ENCODE measurements at places on chromosomes 1 and 21. TPM values are rescaled to one million over a fixed set of nuclear protein-coding genes. Genes with fewer than 3 reads are reported as not detected.

GRCh38 chr1:98849969-98850636 lies 154.6 kb downstream of the PLPPR5 start:
- no peak for DNase-seq

DNA sequence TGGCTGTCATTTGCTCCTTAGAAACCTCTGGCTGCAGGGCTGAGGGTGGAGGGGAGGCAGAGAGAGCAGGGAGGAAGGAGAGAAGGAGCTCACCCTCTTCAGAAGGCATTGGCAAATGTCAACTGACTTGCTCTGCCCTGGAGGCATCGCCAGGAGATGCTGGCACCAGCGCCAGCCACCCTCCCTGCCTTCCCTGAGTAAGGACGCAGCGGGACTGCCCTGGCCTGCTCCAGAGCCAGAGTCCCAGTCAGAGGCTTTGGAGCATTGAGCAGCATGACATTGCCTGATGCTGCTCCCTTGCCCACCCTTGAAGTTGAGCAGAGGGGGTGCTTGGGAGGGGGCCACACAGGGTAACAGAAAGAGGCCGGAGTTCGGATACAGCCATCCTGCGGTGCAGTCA lies 62.3 kb downstream of the DISP3 start:
- DNase-seq, result no peak

- no peak for DNase-seq
Measured at GRCh38 chr1:119884711-119885110, 11.6 kb downstream of the ADAM30 start.

DNA sequence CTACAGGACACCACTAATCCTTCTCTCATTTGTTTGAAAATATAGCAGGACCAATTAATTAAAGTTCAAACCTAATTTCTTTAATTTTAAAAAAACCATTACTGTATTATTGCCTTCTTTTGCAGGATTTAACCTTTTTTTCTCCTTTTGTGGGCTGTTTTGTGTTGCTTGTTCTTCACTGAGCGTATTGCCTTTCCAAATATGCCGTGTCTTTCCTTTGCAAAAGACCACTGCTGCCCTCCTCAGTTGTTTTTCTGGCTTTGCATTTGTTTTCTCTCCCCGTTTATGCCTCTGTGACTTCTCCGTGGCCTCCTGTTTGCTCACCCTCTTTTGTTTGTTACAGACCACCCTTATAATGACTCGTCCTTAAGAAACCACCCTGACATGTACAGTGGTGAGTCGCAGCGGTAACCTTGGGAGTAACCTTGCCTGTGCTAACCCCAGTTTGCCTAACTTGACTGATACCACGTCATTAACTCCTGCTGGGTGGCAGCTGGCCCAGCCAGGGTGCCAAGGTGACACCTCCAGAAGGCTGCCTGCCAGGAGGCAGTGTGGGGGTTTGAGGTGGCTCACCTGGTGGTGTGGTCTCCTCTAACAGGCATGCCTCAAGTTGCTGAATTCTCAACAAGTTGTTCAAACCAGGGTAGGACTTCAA lies 81.1 kb upstream of the CNTN2 start:
- no peak for DNase-seq

- no peak for DNase-seq
Measured at GRCh38 chr1:10635992-10636391, 160.5 kb downstream of the CASZ1 start.

The ERICH3 gene
- total RNA-seq, result not detected

The LCE3E gene
- total RNA-seq, result not detected

The RHD gene
- not detected for total RNA-seq

- no peak for DNase-seq
Measured at GRCh38 chr21:26554365-26554764, 18.7 kb downstream of the CYYR1 start.

DNA sequence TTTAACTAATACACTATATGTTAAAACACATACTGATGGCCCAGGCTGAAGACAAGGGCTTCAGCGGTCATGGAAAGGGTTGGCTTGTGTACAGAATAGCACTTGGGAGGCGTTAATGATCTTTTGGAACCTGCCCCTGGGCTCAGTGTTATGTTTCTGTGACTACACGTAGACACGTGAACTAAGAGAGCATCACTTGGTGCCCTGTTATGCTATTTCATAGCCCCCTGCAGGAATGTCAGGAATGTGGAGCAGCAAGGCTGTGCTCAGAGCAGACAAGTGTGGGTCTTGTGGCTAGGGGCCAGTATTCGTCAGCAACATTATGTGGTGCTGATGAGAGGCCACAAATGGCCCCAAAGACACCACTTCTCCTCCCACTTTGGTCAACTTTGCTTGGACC lies 132.4 kb downstream of the MAP3K21 start:
- no peak for DNase-seq

GRCh38 chr1:47582891-47583608 lies 145.2 kb downstream of the FOXD2 start:
- peak; percentile 66 for DNase-seq

DNA sequence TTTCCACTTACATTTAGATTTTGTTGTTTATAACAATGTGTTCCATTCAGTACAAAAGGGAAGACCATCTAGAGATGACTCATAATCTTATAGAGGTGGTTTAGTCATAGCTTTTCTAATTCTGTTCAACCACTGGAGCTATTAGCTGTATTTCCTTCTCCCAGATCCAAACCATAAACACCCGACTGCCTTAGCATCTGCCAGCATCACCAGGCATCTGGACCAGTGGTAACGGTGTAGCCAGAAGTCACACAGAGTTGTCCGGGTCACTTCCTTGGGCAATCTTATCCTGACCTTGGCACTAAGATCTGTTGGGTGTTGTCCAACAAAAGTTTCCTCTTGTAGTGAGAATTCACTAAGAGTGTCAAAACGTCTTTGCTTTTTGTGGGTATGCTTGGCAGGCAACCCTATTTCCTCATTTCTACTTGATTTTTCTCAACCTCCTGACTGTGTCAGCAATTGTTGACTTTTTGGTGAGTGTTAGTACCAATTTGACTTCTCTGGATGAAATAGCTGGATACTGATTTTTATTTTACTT lies 372.1 kb upstream of the B3GALT2 start:
- DNase-seq, result peak; percentile 12

DNA sequence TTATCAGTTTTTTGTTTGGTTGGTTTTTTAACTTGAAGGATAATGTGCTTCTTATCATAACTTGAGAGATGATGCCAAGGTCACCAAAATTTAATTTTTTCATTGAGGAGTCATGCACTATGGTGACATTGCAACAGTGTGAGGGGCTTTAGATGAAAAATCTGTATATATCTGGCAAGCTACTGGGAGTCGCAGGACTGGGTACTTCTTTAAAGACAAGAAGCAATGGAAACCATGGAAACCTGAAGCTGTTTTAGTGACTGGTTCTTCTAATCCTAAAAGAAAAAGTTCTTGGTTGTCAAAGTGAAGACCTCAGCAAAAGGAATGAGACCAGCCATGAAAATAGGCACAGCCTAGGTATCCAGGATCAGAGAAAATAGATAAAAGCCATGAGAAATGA lies 31.1 kb downstream of the ZC3H11B start:
- DNase-seq, result no peak

- peak; percentile 68 for DNase-seq
Measured at GRCh38 chr1:1628754-1629429, 3.1 kb upstream of the MMP23B start.

DNA sequence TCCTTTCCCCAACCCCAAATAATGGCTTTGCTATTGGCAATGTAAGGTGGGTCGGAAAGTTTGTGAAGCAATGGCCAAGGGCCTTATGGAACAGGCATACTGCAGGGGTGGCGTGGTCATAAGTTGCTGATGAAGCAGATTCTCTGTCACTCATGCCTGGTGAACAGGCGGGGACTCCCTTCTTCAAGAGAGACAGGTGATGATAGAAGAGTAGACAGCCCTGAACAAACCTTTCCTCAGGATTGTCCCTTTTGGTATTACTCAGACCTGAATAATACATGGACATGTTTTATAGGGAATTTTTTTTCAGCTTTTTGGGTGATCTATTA lies 12.7 kb downstream of the DDR2 start:
- no peak for DNase-seq

GRCh38 chr1:50333595-50333974 lies 89.7 kb downstream of the DMRTA2 start:
- peak; percentile 68 for DNase-seq

All from activated CD8-positive, alpha-beta T cell treated with anti-CD3 and anti-CD28 coated beads for 36 hours (primary cell).